SHP77 (cell line): ENCODE measurements at places on chromosomes 7 and 10.

DNA sequence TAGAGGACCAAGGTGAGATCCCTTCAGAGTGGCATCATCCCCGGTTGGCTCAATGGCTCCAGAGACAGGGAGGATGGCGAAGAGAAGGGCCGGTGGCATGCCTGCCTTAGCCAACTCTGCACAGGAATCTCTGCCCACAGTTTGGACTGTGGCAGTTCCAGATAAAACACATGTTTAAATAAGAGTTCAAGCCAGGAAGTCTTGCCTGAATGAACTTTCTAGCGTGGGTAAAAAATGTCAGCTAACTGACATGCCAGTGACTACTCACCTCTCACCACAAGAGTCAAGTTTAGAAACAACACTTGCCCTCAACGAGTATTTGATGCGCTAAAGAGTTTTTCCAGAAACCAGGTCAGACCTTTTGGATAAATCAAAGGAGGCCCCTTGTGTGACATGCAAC, 3.0 kb downstream of the NOD1 start:
- no peak for DNase-seq

- no peak for DNase-seq
Measured at GRCh38 chr10:86782701-86783418, 26.4 kb downstream of the BMPR1A start.

DNA sequence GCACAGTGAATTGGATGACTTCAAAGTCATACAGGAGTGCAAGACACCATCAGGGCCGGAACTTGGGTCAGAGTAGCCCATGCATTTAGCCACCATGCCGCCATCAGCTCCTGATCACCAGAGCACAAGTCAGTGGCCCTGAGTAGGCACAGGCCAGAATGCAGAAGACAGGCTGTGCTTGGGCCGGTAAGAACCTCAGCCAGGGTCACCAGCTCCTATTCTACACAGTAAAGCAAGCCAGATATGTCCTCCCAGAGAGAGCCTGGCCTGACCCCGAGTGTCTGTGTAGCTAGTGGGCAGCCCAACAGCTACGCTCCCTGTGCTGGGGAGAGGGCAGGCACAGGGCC, 44.5 kb upstream of the COL13A1 start:
- no peak for DNase-seq

- no peak for DNase-seq
Measured at GRCh38 chr7:21251151-21251800, 176.6 kb upstream of the SP4 start.

GRCh38 chr7:112160130-112160770, 45.9 kb downstream of the DOCK4 start:
- peak; percentile 21 for DNase-seq

- no peak for DNase-seq
Measured at GRCh38 chr7:103542470-103542869, 96.5 kb upstream of the SLC26A5 start.

- DNase-seq: no peak
Measured at GRCh38 chr7:75050501-75050900, 23.1 kb downstream of the RCC1L start.

GRCh38 chr7:29329686-29330085, 135.1 kb downstream of the CHN2 start:
- no peak for DNase-seq

DNA sequence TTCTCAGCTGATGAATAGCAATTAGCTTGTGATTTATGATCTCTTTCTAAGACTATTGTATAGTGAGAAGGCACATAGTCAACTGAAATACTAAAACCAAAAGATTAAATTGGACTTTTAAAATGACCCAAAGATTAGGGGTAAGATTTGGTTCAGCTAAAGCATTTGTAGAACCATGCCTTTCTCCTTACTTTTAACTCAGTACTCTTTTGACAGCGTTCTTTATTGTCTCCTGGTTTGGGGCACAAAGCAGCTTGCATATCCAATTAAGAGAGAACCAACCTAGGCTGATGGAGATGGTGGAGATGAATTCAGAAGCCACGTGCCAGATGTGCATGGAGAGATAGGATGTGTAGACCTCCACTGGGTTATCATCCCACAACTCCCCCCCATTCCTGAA, 45.8 kb downstream of the FHIP2A start:
- no peak for DNase-seq

GRCh38 chr10:69451784-69452251, 553 bp downstream of the TSPAN15 start:
- DNase-seq: no peak

GRCh38 chr10:99995269-99995668, 14.5 kb downstream of the DNMBP start:
- DNase-seq: no peak

GRCh38 chr7:151161757-151162156, 5.7 kb downstream of the GBX1 start:
- DNase-seq: no peak

GRCh38 chr10:100738055-100738827, 7.1 kb upstream of the PAX2 start:
- DNase-seq: no peak

DNA sequence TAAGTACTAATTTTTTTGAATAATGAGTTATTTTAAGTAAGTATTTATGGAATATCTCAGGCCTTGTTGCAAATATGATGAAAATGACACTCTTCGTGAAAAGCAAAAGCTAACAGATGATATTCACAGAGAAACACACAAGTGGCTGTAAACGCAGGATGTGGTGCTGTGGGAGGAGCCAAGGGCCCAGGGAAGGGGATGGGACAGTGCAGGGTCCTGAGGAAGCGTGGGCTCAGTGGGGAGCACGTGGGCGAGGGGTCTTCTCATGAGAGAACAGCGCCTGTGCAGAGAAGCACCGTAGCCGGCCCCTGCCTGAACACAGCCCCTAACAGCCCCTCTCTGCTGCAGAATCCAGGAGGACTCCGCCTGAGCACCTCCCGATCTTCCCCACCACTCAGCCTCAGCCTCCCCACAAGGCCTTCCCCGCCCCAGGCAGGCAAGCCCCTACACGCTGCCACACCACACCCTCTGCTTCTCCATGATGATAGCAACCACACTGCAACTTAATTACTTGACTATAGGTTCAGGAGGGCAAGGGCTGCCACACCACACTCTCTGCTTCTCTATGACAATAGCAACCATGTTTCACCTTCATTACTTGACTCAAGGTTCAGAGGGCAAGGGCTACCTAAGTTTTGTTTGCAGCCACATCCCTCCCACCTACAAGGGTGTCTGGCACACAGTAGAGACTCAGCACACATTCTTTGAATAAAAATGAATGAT, 152.6 kb upstream of the RNF32 start:
- DNase-seq: no peak

DNA sequence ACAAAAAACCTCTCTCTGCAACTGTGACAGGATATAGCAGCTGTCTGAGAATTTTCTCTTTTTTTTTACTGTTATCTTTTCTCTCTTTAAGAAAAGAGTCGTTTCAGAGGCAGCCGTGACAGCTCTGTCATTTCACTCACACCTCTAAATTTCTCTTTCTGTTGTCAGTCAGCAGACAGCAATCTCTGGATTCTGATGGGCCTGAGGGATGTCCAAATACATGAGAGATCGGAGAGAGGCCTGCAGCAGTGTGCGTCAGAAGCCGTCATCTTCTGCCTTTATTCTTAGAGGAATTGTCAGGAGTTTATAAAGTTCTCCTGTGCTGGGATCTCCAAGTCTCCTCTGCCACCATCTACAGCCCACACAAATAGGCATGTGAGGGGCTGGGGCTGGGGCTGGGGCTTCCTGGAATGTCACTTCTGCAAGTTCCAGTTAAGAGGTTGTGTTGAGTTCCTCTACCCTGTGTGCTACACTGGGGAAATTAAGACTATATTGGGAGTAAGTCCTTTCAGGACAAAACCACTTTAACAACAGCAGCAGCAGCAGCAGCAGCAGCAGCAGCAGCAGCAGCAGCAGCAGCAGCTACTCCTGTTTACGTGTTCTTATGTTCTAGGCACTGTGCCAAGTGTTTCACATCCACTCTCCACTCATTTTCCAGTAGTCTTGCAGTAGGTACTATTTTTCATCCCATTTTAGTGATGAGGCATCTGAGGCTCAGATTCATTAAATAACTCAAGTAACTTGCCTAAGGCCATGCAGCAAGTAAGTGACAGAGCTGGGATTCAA, 541.3 kb downstream of the LRMDA start:
- DNase-seq: no peak

- DNase-seq: no peak
Measured at GRCh38 chr7:130492523-130493274, 814 bp downstream of the MEST start.

DNA sequence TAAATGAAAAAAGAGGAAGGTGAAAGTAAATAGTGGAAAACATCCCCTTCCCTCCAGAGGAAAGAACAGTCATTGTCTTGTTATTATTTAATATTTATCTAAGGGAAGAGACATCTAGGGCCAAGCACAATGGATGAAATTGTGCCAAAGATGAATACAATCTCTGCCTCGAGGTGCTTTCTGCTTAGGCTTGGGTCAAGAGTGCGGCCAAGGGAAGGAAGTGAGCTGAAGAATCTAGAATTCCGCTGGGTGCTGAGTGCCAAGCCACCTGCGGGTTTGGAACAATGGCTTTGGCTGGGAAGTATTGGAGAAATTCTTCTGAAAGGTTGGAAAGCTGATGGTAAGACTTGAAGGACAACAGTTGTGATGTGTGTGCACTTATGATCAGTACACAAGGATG, 531.3 kb upstream of the FZD8 start:
- no peak for DNase-seq

DNA sequence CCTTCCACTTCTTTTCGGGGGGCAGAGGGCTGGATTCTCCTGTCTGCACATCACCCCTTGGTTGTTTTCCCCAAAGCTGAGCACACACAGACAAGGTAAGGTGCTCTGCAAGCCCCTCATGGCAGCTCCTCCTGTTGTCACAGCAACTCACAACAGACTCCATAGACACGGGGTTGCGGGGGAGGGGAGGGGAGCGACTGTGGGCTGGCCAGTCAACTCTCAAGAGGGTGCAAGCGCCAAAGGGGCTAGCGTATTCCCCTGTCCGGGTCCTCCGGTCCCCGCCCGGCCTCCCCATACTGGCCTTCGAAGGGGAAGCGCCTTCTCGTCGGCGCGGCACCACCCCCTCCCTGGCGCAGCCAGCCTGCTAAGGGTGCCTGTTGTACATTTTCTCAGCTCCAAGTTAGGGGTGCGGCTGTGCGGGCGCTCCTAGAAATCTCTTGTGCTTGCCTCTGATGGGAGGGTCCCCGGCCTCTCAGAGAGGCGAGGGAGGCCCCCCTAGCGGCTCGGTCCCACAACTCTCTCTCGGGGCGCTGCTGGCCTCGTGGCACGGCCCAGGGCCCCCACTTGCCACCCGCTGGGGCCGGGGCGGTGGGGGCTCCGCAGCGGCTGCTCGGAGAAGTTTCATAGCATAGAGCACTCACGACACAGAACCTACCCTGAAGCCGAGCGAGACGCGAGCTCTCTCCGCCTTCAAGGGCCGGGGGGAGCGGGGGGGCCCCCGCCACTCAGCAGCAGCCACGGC, 498 bp downstream of the RHOBTB1 start:
- DNase-seq: peak; percentile 18

GRCh38 chr7:100493476-100494264, 9.9 kb downstream of the NYAP1 start:
- no peak for DNase-seq

DNA sequence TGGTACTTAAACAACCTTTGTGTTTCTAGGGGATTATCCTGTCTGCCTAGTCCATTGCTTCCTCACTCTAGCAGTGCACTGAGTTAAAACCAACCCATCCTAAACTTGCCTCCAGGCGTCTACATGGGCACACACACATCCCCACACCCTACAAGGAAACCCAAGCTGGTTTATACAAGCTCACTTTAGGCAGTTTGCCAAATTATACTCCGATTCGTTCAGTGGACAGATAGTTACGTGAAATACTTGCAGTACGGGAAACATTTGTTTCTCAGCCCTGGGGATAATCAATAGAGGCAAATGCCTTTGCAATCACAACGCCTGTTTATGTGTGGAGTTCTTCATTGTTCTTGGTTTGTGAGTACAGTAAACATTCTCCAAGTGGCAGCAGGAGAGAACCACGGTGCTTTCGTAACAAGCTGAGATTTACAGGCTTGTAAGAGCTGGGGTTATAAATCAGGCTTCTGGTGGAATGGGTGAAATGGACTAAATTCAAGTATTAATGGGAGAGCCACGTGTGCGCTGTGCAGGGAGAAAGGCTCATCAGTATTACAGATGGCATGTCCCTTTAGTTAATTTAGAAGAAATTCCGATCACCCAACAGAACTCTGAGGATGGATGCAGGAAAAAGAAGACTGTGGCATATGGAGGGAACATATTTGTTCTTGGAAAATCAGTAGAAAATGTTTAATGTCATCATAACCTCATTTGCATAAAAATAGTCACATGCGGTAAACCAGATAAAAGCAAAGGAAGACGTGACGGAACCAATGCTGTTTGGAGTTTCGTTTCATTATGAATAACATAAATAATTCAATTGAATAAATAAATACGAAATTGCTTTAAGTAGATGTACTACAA, 217.1 kb downstream of the GALNT17 start:
- DNase-seq: no peak

DNA sequence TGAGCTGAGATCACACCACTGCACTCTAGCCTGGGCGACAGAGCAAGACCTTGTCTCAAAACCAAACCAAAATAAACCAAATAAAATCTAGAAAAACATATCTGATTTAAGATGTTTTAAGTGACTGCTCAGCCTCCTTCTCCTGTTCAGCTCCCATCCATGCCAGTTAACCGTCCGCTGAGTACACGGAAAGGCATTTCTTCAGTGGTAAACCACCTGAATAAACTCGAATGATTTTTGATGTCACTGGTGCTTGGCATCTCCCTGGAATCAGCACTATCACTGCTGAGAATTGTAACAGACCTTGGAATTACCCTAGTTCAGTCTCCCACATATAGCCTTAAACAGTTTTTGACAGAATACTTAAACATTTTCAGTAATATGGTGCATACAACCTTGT, 24.1 kb upstream of the NRCAM start:
- no peak for DNase-seq

- DNase-seq: no peak
Measured at GRCh38 chr7:132112657-132113056, 463.6 kb downstream of the PLXNA4 start.
